Fibroblast of skin of left biceps (primary cell): ENCODE measurements at places on chromosomes 6 and 20.

DNA sequence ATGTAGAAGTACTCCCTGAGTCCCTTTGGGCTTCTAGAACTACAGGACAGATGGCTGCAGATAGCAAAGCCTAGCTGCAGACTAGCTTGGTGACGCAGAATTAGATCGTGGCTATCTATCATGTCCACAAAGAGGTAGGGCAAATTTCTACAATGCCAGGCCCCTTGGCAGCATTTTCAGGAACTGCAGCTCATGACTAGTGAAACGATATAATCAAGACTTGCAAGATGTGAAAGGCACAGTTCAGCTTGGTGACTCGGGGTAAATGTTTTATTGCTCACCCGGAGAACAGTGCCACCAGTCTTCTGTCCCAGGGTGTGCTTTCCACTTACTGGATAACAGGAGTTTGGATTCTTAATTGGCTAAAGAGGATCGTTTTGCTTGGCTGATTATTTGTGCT is 108.7 kb upstream of the LY86 start:
- no peak for DNase-seq

DNA sequence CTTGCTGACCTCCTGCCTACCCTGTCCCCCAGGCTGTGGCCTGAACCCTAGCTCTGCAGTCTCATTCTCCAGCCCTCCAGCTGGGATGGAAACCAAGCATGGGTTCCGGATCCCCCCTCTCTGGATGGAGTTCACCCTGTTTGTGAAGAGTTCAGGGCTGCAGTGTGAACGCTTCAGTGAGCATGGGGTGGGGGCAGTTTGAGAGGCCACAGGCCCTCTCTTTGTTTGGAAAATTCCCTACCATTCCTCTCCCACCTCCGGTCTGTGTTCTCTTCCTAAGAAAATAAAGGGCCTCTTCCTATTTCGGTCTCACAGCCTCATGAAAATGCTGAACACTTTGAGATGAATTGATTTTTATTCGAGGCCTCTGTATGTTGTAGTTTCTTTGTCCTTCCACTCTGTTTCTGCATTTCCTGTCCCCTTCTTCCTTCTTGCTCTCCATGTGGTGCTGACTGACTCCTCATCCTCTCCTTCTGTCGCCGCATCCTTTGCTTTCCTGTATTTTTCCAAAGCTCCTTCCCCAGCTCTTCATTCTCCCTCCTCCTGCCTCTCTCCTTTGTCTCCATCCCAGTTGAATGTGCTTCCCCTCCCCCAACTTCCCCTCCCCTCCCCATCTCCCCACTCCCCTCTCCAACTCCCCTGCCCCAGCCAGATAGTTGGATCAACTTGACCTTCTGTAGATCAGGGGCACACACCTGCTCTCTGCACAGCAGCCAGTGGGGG is 2.4 kb upstream of the KCNK5 start:
- DNase-seq = no peak

GRCh38 chr6:139159016-139159415 is 24.1 kb downstream of the HECA start:
- DNase-seq = no peak

GRCh38 chr20:25083773-25084625 is 2.1 kb upstream of the VSX1 start:
- no peak for DNase-seq

- DNase-seq = no peak
These were observed 50.3 kb downstream of the OR2B2 start for GRCh38 chr6:27861861-27862260.

GRCh38 chr6:19869464-19869863 is 32.3 kb downstream of the ID4 start:
- no peak for DNase-seq

DNA sequence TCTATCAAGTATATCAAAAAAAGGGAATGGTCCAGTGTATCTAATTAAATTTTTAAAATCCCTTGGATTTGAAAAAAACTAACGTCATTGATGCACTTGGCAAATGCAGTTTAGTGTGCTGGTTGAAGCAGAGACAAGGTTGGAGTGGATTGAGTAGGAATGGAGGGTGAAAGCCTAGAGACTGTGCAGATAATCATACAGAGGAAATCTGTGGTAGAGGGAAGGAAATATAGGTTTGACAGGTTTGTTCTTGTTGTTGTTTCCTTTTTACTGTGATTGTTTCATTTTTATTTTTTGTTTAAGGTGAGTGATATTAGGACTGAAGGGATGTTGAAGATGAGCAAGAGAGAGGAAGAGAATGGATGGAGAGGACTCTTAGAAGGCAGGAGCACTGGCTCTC is 29.0 kb upstream of the L3MBTL3 start:
- DNase-seq = no peak

GRCh38 chr6:72977114-72977513 is 248.2 kb downstream of the KHDC1L start:
- DNase-seq = no peak

- DNase-seq = no peak
These were observed 118.7 kb downstream of the SMOC2 start for GRCh38 chr6:168559574-168560098.

DNA sequence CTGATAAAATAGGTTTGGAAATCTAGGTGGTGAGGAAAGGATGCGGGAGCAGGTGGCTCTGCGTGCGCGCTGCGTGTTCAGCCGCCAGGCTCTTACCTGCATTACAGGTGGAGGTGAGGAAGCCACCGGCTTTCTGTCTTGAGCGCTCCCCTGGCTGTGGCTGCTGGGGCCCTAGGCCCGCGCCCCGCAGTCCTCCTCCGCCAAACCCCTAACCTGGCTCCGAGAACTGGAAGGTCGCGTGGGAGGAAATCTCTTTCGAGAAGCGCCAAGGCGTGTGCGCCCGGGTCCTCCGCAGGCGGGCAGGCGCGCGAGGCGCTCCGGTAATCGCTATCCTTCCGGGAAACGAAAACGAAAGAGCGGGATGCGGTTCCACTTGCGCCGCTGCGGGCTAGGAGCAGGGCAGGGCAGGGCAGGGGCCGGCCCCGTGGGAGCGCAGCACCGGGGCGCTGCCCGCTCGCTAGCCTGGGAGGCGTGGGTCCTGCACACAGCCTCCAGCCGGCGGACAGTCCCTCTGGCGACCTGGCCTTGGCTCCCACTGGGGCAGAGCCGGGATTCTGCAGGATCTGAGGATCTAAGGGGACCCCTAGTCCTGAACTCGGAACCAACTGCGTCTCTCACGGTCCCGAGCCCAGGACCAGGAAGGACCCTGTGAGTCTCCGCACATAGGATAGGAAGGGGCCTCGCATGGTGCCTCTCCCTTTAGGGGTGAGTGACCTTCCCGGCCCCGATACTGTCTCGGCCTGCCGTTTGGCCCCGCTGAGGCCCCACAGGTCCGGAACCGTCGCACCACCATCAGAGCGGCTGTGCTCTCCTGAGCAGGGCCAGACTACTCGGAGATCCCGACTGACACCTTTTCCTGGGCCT is at the start of gene ETV7:
ETV7 (minus strand) TSS at position 230 of the 864 bp plus-strand sequence; CDS start at position 102, 128 bp downstream.
- no peak for DNase-seq

GRCh38 chr20:40563296-40563950 is 125.6 kb downstream of the MAFB start:
- no peak for DNase-seq

DNA sequence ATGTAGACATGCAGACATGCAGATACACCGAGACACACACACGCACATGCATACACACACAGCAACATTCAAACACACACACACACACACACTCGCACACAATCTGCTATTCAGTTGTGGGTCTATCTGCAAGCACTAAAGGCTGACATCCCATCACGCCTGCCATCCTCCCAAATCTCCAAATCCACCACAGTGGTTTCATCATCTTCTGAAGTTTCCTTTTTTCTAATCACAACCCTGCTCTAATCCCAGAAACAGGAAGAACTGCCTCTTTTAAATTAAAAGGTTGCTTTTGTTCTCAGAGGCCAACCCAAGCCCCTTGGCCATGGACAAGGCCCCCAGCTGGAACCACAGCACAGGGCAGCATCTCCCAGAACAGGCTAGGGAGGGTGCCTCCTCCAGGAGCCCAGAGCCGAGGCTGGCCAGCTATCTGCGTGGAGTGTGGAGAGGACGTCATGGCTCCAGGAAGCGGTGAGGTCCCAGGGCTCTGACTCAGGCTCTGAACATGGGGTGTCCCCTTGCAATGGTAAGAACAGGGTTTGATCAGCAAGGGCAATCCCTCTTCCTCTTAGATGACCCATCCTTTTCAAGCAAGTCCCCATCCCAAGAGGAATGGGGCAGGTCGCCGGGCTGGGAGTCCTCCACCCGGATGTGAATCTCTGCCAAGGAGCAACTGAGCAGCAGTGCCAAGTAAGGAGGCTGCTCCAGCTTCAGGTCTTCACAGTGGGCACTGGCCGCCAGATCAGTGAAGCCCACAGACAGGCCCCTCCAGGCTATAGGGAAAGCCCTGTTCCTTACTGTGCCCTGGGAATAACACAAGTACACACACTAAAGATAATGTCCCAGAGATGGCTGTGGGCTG is 14.7 kb downstream of the FOXF2 start:
- DNase-seq = no peak

GRCh38 chr6:149079456-149079855 is 238.1 kb upstream of the TAB2 start:
- no peak for DNase-seq

GRCh38 chr20:58720890-58721289 is 28.3 kb downstream of the NPEPL1 start:
- no peak for DNase-seq

DNA sequence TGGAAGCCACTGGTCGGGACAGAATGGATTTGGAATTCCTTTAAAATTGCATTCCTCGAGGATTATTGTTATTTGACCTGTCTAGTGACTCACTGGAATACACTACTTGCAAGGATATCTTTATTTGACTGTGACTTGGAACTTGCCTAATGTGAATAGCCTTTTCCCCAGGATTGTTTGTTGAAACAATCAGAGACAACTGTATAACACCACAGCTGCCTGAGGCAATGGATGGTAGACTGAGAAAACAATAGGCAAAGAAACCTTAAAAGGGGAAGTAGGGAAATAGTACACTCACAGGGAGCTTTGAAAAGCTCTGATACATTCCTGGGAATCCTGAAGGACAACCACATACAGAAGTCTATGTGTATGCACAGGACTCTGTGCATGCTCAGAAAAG is 465.3 kb downstream of the BMP2 start:
- no peak for DNase-seq

- no peak for DNase-seq
These were observed 41.8 kb downstream of the TFEB start for GRCh38 chr6:41693281-41694240.

- no peak for DNase-seq
These were observed 705.7 kb upstream of the SLC35B3 start for GRCh38 chr6:9140951-9141460.

DNA sequence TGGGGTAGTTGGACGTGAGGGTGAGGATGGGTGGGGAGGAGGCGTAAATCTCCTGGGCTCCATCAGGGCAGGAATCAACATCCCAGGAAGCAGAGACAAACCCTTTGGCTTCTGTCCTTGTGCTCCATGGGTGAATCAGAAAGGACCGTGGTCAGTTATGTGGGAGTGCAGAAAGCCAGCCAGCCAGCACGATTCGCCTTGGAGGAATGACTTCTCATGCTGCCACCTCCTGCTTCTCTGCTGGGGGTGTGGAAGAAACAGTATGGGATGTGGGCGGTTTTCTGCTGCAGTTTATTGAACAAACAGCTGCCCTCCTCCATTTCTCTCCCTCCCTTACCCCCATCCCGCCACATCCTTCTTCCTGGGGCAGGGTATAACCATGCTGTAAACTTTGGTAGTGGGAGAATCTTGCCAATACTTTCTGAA is 214.5 kb downstream of the SOX4 start:
- no peak for DNase-seq

DNA sequence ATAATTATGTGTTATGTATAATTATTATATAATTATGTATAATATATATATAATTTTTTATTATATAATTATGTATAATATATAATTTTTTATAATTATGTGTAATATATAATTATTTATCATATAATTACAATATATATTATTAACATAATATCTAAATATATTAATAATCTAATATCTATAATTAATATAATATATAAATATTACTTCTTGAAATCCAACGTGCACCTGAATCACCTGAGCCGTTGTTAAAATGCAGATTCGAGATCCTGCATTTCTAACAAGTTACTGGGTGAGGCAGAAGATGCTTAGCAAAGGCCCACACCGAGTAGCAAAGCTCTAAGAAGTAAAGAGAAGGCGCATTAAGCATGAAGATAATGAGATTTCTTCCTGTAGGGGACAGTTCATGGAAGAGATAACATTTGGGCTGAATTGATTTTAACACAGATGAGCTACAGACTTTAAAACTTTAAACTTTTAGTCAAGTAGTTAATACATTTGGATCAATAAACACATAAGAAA is 406.4 kb upstream of the PLCB4 start:
- no peak for DNase-seq

GRCh38 chr6:114315831-114316595 is 26.8 kb downstream of the HS3ST5 start:
- DNase-seq = no peak
